Glutamatergic neuron (in vitro differentiated cells): ENCODE measurements at places on chromosomes 16 and 17.
A peak's percentile ranks its signal among the peaks of the same experiment; 100 is the strongest.

GRCh38 chr16:80197741-80198201, 343.0 kb upstream of the DYNLRB2 start:
- no peak overlapping the region for H3K4me3 ChIP-seq
- no peak overlapping the region for H3K27ac ChIP-seq
- peaks cover 2% of the 10 kb centered on the region for H3K27me3 ChIP-seq
- H3K4me1 ChIP-seq, result no peaks in the 10 kb centered on the region

DNA sequence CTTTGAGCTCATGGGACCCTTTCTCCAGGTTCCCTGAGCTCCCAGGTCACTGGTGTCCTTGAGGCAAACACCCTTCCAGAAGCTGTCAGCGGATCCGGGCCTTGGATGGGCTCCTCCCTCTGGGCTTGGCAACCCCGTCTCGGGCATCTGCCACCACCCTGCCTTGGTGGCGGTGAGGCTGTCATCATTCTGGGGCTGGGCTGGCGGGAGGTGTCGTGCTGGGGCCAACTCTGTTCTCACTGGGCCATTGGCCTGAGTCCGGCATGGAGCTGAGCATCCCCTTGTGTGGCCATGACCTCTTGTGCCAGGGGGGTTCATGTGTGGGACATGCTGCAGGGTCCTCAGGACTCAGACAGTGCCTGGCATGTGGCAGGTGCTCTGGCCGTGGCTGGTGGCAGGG, 197.6 kb downstream of the LAT start:
- no peak for DNase-seq
- peak overlapping the region; percentile 52 for H3K27ac ChIP-seq
- no peak overlapping the region for H3K4me3 ChIP-seq
- H3K27me3 ChIP-seq, result peaks cover 9% of the 10 kb centered on the region

- H3K27me3 ChIP-seq, result peaks cover 3% of the 10 kb centered on the region
- H3K4me1 ChIP-seq, result no peaks in the 10 kb centered on the region
- H3K27ac ChIP-seq, result no peak overlapping the region
- no peak overlapping the region for H3K4me3 ChIP-seq
Observed at GRCh38 chr16:19967561-19967960, 82.9 kb upstream of the GPRC5B start.

- no peaks in the 10 kb centered on the region for H3K27me3 ChIP-seq
- H3K27ac ChIP-seq, result no peak overlapping the region
- H3K36me3 ChIP-seq, result no peaks in the 10 kb centered on the region
- DNase-seq, result no peak
- no peak overlapping the region for H3K4me3 ChIP-seq
- H3K4me1 ChIP-seq, result no peaks in the 10 kb centered on the region
Observed at GRCh38 chr16:4566144-4566543, 10.0 kb downstream of the C16orf96 start.

DNA sequence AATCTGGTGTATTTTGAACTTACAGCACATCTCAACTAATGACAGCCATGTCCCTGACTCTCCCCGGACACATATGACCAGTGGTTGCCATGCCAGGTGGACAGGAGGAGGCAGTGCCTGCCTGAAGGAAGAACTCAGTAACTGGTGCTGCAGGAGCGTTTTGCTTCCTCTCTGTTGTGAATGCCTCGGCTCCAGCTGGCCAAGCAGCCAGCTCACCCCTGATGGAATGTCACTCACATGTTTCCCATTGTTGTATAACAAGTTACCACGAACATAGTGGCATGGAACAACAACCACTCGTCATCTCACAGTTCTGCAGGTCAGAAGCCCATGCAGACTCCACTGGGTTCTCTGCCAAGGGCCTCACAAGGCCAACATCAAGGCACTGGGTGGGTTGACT, 20.1 kb upstream of the IRF8 start:
- H3K4me1 ChIP-seq, result peaks cover 12% of the 10 kb centered on the region
- DNase-seq, result no peak
- no peak overlapping the region for H3K4me3 ChIP-seq
- no peak overlapping the region for H3K27ac ChIP-seq
- no peaks in the 10 kb centered on the region for H3K27me3 ChIP-seq

DNA sequence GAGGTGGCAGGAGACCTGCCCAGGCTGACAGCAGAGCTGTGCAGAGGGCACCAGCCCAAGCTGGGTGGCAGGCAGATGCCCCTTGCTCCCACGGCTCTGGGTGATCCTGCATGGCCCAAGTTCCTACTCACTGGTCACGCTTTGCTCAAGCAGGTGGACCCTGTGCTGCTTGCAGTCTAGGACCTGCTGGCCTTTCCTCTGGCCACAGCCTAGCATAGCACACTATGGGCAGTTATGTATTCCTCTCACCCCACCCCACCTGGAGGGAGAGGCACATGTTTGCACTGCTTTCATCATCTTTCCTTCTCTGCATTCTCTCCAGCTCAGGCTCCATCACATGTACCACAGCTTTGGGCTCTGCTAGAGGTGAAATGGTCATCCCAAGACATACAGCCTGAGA, 19.6 kb upstream of the SREBF1 start:
- no peaks in the 10 kb centered on the region for H3K27me3 ChIP-seq
- H3K4me1 ChIP-seq, result peaks cover 20% of the 10 kb centered on the region
- no peak overlapping the region for H3K27ac ChIP-seq
- no peaks in the 10 kb centered on the region for H3K36me3 ChIP-seq

DNA sequence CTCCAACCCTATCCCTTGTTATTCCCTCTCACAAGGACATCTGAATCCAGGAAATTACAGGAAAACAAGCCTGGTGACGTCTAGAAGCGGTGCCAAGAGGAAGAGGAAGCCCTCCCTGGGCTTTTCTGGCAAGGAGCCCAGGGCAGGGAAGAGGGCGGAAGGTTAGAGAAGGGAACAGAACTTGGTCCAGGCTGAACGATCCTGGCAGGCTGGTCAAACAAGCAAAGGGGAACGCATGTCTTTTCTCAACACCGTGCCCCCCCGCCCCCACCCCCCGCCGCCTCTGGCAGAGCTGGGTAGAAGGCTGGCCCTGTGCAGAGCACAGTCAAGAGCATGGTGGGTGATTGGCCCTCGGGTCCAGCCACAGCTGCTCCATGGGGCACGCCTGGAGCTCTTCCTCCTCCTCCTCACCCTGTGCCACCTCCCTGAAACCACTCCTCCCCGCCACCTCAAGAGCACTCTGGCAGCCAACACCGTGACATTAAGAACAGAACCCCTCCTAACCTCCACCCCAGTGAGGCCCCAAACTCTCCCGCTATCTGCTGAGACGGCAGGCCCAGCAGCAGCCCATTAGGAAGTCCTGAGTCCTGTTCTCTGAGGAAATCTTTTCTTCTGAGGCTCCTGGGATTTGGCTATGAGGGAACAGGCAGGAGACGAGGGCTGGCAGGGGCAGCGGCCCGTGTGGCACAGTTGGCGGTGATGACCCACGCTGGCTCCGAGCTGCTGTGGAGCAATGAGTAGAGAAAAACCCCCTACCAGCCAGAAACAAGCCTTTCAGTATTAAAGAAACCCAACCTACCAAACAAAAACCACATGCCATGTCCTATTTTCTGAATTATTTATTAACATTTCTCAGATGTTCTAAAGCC, 7.3 kb downstream of the C16orf86 start:
- H3K4me3 ChIP-seq, result no peak overlapping the region
- peaks cover 8% of the 10 kb centered on the region for H3K27me3 ChIP-seq
- H3K36me3 ChIP-seq, result no peaks in the 10 kb centered on the region
- DNase-seq, result no peak
- peak overlapping the region; percentile 28 for H3K27ac ChIP-seq
- peaks cover 14% of the 10 kb centered on the region for H3K4me1 ChIP-seq

DNA sequence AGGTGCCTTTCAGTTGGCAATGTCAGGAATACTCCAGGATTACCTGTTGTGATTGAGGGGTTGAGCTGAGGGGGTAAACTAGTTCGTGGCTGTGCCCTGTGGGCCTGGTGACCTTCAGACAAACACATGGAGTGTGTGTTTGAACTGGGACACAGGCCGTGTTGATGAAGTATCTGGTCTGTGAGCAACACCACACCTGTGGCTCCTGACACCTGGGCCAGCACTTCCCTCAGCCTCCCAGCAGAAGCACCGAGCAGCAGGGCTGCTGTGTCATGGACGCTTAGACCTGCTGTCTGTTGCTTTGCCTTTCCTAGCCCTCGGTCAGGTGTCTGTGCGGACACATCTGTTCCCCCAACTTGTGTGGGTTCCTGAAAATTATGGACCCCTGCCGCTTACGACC, 82.9 kb downstream of the KSR1 start:
- peaks cover 51% of the 10 kb centered on the region for H3K4me1 ChIP-seq
- H3K36me3 ChIP-seq, result no peaks in the 10 kb centered on the region
- H3K27me3 ChIP-seq, result peaks cover 9% of the 10 kb centered on the region
- H3K27ac ChIP-seq, result peak overlapping the region; percentile 48
- DNase-seq, result no peak

- no peak overlapping the region for H3K27ac ChIP-seq
- H3K36me3 ChIP-seq, result no peaks in the 10 kb centered on the region
- peaks cover 9% of the 10 kb centered on the region for H3K4me1 ChIP-seq
- no peak overlapping the region for H3K4me3 ChIP-seq
- DNase-seq, result peak; percentile 72
- peaks cover 10% of the 10 kb centered on the region for H3K27me3 ChIP-seq
Observed at GRCh38 chr17:2058586-2059546, 4.0 kb downstream of the HIC1 start.

DNA sequence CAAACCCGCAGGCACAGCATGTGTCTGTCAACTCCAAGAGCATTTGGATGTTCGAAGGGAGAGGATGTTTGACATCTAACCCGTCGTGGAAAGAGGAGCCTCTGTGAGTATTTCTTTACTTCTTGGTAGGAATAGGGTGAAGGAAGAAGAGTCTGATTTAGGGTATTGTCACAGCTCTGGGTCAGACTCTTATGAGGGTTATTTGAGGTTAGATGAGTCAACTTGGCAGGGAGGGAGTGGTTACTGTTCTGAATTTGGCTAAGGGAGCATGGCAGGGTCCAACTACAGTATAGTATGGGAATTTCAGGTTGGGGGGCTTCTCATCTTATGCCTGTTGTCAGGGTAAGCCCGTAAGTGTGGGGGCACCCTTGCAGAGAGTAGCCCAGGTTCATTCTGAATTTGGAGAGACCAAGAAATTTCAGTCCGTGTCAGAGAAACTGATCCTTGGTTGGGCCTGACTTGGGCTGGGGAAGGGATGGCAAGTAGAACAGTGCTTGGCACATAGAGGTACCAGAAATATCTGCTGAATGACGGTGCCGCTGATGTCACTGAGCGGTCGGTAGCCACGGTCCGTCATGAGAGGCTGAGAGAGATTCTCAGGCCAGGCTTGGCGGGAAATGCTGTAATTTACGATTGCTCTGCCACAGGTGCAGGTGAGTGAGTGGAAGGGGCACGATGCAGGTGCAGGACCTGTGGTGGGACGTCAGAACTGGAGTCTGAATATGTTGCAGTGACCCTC, 43.2 kb downstream of the MYH3 start:
- no peak overlapping the region for H3K4me3 ChIP-seq
- peaks cover 2% of the 10 kb centered on the region for H3K27me3 ChIP-seq
- no peak for DNase-seq
- H3K36me3 ChIP-seq, result peaks cover 7% of the 10 kb centered on the region
- H3K27ac ChIP-seq, result no peak overlapping the region

- no peaks in the 10 kb centered on the region for H3K4me1 ChIP-seq
- H3K36me3 ChIP-seq, result peaks cover 4% of the 10 kb centered on the region
- no peak for DNase-seq
- peaks cover 1% of the 10 kb centered on the region for H3K27me3 ChIP-seq
- no peak overlapping the region for H3K4me3 ChIP-seq
- no peak overlapping the region for H3K27ac ChIP-seq
Observed at GRCh38 chr17:15440347-15440746, 27.1 kb downstream of the CDRT4 start.

- H3K36me3 ChIP-seq, result no peaks in the 10 kb centered on the region
- peaks cover 23% of the 10 kb centered on the region for H3K4me1 ChIP-seq
- DNase-seq, result no peak
- no peak overlapping the region for H3K4me3 ChIP-seq
- H3K27ac ChIP-seq, result peak overlapping the region; percentile 17
- H3K27me3 ChIP-seq, result peaks cover 3% of the 10 kb centered on the region
Observed at GRCh38 chr17:68437979-68438822, 19.1 kb downstream of the WIPI1 start.

GRCh38 chr17:51817955-51818354, 340.6 kb downstream of the CA10 start:
- peaks cover 2% of the 10 kb centered on the region for H3K27me3 ChIP-seq
- H3K27ac ChIP-seq, result no peak overlapping the region
- no peaks in the 10 kb centered on the region for H3K36me3 ChIP-seq

GRCh38 chr16:399340-400019, 2.2 kb upstream of the DECR2 start:
- peaks cover 9% of the 10 kb centered on the region for H3K27me3 ChIP-seq
- peaks cover 8% of the 10 kb centered on the region for H3K4me1 ChIP-seq
- no peak for DNase-seq

DNA sequence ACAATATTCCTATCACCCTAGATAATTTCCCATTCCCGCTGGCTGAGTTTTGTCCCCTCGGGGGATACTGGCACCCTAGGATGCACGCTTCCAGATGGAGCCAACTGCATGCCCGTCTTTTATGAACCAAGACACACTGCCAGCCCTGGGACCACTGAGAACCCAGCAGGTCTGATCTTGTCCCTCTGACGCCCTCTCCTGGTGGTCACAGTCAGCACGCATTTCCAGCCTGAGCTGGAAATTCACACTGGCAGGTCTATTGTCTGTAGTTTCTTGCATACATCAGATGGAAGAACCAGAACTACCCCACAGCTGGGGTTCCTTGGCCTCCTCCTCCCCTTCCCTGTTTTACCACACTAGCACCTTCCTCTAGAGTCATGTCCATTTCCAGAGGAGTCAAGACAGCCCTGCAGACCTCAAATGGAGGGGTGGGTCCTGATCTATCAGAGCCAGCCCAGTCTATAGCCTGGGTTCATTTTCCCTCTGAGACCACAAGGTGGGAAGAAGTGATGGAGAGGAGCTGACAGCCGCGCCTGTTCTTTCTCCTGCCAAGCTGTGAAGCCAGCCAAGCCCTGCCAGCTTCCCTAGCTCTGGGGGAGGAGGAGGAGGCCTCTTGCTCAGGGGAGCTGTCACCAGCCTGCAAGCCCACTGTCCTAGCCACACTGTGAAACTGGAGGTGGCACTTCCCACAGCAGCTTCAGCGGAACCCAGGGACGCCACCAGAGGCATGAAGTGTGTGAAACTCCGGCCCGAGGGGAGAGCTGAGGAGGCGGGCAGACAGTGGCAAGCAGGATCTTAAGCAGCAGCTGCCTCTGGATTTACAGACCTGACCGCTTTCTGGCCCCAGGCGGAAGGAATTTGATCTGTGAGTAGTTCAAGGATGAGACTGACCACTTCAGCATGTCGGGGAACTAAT, 29.3 kb downstream of the MXRA7 start:
- no peaks in the 10 kb centered on the region for H3K36me3 ChIP-seq
- peaks cover 30% of the 10 kb centered on the region for H3K4me1 ChIP-seq

- DNase-seq, result no peak
- H3K4me1 ChIP-seq, result no peaks in the 10 kb centered on the region
- H3K36me3 ChIP-seq, result no peaks in the 10 kb centered on the region
- H3K27ac ChIP-seq, result no peak overlapping the region
- no peak overlapping the region for H3K4me3 ChIP-seq
- peaks cover 6% of the 10 kb centered on the region for H3K27me3 ChIP-seq
Observed at GRCh38 chr17:75124041-75124818, 7.3 kb downstream of the NT5C start.

- H3K4me3 ChIP-seq, result peak overlapping the region; percentile 56
- peaks cover 11% of the 10 kb centered on the region for H3K27me3 ChIP-seq
- DNase-seq, result no peak
- H3K4me1 ChIP-seq, result peaks cover 35% of the 10 kb centered on the region
- H3K36me3 ChIP-seq, result peaks cover 2% of the 10 kb centered on the region
Observed at GRCh38 chr17:66976781-66977201, 12.3 kb downstream of the CACNG4 start.
